Pons (tissue), 1 donor: ENCODE measurements at places on chromosomes 7 and 10.

- no peak for DNase-seq
These were observed 68.2 kb downstream of the ATXN7L1 start for GRCh38 chr7:105808209-105808608.

GRCh38 chr10:13869295-13869664 is 282.5 kb downstream of the PRPF18 start:
- DNase-seq, result no peak

DNA sequence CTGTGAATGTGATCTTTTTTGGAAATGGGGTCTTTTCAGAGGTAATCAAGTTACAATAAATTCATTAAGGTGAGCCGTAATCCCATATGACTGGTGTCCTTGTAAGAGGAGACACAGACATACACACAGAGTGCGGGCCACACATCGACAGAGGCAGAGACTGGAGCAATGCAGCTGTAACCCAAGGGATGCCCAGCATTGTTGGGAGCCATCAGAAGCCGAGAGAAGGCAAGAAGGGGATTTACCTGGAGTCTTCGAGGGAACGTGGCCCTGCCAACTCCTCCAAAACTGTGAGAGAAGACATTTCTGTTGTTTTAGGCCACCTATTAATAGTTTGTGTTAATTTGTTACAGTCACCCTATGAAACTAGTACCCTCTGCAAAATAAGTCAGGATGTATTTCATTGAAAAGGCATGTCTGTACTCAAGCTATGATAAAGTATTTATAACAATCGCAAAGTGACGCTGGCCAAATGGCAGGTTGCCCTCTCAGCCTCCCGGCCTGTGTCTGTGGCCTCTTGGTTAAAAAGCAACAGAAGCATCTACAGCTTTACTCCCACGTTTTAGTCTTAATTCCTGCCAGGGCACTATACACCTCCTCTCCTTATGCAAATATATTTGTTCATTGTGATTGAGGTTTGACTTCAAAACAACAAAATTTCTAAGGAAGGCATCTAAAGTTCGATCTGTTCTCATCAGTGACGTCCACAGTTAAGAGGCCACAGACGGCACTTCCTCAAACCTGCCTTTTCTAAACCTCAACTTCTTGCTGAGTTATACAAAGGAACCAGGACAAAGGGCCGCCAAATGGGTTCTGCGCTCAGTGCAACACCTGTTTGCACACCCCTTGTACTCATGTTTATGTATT is 46.8 kb downstream of the HIPK2 start:
- DNase-seq, result no peak

DNA sequence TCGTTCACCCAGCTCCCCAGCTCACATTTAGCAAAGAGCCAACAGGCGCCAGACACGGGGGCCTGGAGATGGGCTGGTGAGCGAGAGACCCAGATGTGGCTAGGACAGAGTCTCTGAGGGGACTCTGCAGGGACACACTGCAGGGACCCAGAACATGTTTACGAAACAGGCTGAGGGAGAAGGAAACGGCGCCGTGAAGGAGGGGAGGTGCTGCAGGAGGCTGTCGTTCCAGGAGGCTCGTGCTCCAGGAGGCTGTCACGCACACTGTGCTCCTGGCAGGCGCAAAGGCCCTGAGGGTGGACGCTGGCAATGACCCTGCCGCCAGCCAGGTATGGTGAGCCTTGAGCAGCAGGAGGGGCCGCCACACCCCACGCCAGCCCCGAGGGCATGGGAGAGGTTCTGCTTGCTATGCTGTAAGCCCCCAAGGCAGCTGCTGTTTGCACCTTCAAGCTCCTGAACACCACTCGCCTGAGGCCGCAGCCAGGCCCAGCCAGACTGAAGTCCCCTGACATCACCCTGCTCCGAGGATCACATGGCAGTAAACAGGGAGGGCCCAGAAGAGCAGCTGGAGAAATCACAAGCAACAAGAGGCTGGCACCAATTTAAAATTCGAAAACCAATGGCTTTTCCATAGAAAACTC is 27.3 kb downstream of the ADAP1 start:
- peak; percentile 93 for DNase-seq

GRCh38 chr10:35451151-35452016 is 115.1 kb downstream of the CCNY start:
- peak; percentile 85 for DNase-seq

DNA sequence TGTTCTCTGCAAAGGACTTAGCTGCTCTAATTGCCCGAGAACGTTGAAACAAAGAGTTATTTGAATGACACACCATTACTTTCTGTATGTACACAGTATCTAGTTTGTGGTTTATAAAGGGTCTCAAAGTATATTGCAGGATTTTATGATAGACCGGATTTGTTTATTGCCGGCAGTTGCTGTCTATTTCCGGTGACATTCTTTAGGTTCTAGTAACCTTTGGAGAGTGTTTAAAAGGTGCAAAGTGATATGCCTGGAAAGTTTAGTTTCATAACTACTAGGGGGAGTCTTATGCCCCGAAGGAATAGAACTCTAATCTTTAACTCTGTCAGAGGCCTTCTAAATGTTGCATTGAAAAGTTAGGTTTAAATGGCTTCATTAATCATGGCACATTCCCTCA is 63.8 kb downstream of the PAPSS2 start:
- DNase-seq, result no peak

DNA sequence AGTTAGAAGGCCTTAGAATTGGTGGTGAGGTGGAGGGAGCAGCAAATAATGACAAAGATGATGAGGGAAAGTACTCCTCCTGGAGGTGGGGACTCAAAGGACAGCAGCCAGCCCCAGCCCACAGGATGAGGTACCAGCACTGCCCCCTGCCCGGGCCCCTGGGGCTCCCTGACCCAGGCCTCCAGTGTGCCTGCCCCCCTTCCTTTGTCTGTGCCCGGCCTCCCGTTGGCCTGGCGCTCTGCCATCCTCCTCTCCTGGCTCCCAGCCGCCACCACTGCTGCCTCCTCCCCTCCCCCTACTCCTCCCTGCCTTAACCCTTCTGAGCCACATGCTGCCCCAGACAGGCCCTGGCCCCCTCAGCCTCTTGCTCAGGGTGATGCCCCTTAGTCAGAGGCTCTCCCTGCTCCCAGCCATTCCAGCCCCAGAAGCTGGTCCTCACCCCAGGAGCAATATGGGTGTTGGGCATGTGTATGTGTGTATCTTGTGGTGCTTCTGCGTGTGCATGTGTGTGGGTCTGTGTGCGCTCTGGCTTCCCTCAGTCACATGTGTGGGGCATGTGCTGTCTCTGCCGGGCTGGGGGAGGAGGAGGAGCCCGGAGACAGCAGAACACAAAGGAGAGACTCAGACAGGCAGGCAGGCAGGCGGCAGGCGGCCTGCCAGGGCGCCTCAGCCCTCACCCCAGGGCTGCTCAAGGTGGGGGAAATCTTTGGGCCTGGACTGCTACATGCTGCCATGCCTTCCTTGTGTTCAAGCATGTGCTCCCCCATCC is 2.6 kb downstream of the LDB1 start:
- peak; percentile 88 for DNase-seq

DNA sequence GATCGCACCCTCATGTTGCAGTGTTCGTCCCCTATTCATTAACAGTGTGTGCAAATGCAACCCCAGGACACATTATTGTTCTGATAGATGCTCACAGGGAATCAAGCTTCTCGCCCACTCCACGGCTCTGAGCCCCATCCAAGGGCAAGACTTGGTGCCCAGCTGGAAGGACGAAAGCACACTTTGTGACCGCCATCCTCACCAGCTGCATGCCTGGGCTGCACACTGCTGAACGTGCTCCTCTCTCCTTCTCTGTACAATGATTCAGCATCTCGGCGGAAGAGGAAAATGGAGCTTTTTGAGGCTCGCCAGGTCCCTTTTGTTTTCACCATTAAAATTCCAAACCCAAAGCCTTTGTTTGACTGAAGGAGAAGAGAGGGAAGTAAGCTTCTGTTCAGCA is 41.9 kb downstream of the MKI67 start:
- DNase-seq, result no peak

DNA sequence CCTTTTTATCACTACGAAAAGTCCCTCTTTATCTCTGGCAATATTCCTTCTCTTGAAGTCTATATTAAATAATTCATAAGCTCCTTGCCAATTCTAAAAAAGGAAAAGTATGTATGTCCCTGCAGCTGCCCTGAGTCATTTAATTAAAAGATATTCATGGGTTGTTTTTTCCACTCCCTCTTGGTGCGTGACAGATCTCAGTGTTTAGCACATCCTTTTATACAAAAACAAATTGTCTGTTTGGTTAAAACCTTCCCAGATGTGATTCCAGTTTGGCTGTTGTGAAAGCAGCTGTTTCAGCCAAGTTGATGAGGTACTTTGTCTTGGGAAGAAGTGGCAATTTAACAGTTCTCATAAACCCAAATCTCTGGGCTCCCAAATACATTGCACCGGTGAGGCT is 33.8 kb upstream of the PRLHR start:
- DNase-seq, result no peak

DNA sequence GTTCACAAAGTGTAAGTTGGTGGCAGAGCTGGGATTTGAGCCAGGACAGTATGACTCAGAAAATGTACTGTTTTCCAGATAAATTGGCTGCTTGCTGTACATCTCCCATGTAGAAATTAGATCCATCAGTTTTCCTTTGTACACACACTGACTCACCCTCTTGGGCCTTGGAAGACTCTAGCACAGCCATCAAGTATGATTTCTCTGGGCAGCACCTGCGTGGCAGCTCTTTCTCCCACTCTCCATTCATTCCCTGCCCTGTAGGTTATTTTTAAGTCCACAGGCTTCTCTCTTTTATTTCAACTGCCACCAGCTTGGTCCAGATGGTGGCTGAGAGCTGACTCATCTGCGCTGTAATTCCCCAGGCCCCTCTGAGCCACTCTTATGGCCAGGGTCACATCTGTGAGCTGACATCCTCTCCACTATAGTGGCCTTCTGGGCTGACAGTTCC is 28.3 kb upstream of the SDK1 start:
- DNase-seq, result peak; percentile 6

- DNase-seq, result no peak
These were observed 376.1 kb upstream of the MTPN start for GRCh38 chr7:136353287-136353686.

GRCh38 chr7:108210796-108211195 is 80.6 kb upstream of the LAMB4 start:
- no peak for DNase-seq

DNA sequence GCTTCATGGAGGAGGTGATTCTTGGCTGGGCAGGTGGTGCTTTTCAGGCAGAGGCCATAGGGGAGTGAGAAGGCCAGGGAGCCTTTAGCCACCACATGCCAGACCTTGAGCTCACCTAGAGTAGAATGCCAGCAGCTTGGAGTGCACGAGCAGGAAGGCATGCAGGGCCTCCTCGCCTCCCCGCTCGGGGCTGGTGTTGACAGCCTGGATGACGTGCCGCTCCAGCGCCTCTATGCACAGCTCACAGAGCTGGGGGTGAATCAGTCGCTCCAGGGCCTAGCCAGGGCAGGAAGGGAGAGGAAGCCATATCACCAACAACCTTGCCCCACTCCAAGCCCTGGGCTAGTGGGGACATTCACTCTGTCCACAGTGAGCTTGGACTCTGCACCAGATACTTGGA is 15.7 kb downstream of the HPS1 start:
- DNase-seq, result no peak

DNA sequence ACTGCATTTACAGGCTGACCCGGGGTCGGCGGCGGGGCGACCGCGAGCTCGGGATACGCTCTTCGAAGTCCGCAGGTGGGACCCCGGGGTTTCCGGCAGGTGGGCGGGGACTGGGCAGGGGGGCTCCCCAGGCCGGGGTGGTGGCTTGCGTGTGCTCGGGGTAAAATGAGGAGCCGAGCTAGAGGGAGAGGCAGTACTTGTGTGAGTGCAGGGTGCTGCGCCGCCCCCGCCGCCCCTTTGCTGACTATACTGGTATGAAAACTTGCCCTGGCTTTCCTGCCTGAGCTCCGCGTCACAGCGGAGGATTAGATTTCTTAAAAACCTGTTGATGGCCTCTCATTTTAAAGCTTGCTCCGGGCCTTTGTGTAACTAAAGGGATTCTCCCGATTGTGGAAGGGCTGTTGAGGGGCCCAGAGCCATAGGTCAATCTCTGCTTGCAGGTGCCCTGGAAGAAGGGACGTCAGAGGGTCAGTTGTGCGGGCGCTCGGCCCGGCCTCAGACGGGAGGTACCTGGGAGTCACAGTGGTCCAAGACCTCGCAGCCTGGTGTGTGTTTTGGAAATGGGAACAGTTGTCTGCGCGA is 488 bp downstream of the ARMC10 start:
- peak; percentile 19 for DNase-seq

DNA sequence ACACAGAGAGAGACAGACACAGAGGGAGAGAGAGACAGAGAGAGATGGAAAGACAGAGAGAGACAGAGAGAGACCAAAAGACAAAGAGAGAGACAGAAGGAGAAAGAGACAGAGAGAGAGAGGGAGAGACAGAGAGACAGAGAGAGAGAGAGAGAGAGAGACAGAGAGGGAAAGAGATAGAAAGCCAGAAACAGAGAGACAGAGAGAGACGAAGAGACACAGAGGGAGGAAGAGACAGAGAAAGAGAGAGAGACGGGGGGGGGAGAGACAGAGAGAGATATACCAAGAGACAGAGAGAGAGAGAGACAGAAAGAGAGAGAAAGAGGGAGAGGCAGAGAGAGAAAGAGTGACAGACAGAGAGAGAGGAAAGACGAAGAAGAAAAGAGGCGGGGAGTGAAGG is 10.2 kb downstream of the VSTM4 start:
- no peak for DNase-seq

DNA sequence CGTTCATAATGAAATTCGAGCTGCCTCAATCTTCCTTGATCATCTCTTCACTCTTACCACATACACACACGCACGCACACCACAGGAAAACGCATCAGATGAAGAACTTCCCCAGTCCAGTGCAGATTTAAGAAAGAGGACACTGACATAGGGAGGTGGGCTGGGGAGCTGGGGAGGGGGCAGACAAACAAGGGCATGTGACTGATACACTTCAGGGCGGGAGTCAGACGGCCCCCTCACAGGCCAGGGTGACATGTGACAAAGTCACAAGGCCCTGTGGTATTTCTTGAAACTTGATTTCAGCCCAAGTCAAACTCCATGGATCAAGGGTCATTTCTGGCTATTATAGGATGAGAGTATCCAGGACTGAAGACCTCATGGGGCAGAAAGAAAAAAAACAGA is 82.6 kb downstream of the KCNMA1 start:
- peak; percentile 38 for DNase-seq

- DNase-seq, result no peak
These were observed 9.0 kb downstream of the C10orf71 start for GRCh38 chr10:49307921-49308320.
